HTR-8/SVneo (cell line): ENCODE measurements at places on chromosomes 16 and 17.
A peak's percentile ranks its signal among the peaks of the same experiment; 100 is the strongest.

- no peak for DNase-seq
Measured at GRCh38 chr16:86157616-86158247, 258.8 kb downstream of the IRF8 start.

DNA sequence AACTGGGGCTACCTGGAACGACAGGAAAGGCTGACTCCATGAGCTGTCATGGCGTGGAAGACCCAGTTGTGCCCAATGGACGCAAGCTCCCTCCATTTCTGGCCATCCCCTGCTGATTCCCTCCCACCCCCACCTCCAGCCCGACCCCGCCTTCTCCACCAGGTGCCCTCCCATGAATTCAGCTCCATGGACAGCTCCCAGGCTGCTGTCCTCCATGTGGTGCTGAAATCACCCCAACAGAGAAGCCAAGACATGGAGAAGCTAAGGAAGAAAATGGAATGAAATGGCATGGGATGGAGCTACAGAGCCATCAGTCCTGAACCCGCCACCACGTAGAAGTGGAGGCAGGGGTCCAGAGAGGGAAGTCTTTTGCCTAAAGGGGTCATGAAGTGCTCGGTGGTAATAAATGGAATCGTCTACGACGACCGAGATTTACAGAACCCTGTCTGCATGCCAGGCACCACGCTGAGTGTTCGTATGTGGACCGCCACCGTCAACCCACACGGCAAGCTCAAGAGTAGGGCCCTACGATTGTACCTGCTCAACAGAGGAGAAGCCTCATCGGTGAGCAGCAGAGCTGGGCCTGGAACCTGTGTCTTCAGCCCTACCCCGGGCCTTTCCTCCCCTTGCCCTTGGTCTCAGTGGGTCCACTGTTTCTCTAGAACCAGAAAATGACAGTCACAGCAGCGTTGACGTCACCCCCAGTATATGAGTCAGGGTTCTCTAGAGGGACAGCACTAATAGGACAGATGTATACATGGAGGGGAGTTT, 9.3 kb upstream of the ZC3H18 start:
- no peak for DNase-seq

GRCh38 chr17:8753136-8753975, 5.0 kb downstream of the SPDYE4 start:
- DNase-seq: no peak

- DNase-seq: no peak
Measured at GRCh38 chr17:77280304-77281121, 139.7 kb downstream of the SEC14L1 start.

DNA sequence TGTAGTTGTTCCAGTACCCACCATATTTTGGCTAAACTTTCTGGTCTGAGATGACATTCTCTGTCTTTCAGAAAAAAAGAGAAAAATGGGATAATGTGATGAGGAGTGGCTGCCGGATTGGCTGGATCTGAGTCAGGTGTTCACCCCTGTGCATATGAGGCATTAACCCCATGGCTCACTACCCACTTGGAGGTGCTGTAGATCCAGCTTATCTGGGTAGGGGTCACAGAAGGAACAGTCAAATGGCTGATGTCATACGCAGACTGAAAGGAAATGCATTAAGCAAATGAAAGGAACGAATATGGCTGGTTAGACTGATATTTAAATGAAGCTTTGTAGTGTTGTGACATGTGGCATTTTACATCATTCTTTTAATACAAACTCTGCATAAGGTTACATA, 17.3 kb downstream of the MAP2K6 start:
- no peak for DNase-seq

GRCh38 chr16:3266873-3267537, 10.6 kb upstream of the MEFV start:
- peak; percentile 36 for DNase-seq

GRCh38 chr16:2825906-2826305, 4.2 kb upstream of the ZG16B start:
- no peak for DNase-seq

DNA sequence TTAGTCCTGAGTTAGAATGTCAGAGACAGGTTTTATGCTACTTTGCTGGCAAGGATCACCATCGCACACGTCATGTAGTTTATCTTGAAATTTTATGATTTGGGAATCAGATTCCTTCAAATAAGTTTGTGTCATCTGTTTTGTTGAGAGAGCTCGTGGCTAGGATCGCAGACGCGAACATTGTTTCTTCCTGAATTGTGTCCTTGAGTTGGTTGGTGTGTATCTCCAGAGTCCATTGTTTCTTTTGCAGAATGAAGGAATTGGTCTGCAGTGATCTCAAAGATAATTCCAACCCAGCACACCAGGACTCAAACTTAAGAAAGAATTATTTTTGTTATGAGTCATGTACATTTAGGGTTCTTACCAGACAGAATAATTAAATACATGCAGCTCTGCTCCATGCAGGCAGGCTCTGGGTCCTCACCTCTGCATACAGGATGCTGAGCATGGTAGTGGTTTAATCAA, 51.6 kb downstream of the PRKCA start:
- DNase-seq: no peak

DNA sequence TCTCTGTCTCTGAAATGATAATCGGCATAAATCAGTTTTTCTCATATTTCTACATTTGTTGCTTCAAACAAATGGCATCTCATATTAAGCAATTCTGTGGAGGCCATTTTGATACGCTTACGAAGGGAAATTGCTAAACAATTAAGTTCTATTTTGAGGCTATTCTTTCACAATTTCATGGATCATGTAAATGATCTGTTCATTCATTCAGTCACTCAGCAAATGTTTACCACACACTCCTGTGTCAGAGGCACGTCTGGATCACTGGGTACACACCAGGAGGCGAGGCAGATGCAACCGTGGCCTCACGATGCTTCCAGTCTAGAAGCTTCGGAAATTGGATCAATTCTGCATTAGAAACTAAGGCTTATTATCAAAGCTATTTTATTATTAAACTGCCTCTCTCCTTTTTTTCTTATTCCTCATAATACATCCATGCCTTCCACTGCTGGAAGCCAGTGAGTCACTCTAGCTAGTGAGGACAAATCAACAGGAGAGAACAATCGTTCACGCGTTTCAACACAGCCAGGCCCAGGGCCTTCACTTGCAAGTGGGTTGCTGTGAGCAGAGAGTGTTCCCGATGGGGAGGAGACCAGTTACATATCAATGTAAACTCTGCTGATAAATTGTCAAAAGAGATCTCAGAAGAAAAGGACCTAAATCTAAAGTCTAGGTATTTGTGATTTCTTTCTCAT, 11.3 kb upstream of the SLC39A11 start:
- no peak for DNase-seq

GRCh38 chr17:16940116-16940881, 31.6 kb downstream of the TNFRSF13B start:
- no peak for DNase-seq

GRCh38 chr17:51443646-51444045, 183.3 kb downstream of the UTP18 start:
- no peak for DNase-seq

- no peak for DNase-seq
Measured at GRCh38 chr17:60355663-60356594, 36.0 kb downstream of the USP32 start.

GRCh38 chr16:85157813-85158742, 45.8 kb upstream of the CIBAR2 start:
- no peak for DNase-seq

DNA sequence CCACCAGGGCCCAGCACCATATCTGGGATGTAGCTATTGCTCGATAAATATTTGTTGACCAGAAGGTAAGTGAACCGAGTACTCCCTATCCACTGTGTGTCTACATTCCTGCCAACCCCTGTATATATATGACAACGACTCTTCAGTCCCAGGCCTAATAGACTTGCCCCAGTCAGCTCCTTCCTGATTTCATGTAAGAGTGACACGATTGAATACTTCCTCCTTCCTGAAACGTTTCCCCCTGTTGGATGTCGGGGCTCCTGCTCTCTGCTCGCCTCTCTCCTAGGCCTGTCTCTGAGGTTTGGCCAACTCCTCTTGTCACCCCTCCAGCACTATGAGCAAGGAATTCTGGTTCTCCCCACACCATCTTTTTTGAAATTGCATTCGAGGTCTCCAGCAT, 178.9 kb downstream of the PRKCA start:
- DNase-seq: no peak

DNA sequence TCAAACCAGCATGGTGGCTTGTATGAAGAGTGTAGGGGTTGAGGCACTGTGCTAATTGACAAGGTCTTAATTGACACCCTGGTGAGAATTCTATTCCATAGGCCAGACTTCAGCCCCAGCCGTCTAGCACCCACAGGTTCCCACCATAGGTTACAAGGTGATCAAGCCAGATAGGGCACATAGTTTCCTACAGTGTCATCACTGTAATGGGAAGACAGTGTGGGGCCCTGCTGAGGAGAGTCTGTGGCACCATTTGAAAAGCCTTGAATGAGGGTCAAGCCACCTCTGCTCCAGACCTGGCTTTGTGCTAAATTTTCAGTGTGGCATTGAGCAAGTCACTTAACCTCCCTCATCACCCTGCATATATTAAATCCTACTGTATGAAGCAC, 36.2 kb downstream of the YPEL2 start:
- no peak for DNase-seq

DNA sequence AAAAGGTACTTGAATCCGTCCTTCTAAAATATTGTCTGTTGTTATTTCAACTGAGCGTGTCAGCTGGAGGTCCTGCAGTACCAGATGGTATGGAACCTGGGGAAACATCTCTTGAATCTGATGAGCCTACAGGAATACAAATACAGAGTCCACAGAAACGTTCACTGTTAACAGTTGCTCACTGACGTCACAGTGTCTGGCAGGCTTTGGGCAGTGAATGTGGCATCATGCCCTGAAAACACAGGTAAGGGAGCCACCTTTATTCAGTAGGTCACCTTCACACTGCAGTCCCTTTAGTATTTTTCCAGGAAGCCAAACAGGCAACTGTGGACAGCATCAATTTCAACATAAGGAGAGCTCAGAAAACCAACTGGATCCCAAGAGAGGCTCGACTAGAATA, 56.1 kb downstream of the AMFR start:
- DNase-seq: no peak

GRCh38 chr17:77501751-77502625, 361.2 kb downstream of the SEC14L1 start:
- no peak for DNase-seq

GRCh38 chr17:82495844-82496528, 23.5 kb upstream of the FOXK2 start:
- no peak for DNase-seq

DNA sequence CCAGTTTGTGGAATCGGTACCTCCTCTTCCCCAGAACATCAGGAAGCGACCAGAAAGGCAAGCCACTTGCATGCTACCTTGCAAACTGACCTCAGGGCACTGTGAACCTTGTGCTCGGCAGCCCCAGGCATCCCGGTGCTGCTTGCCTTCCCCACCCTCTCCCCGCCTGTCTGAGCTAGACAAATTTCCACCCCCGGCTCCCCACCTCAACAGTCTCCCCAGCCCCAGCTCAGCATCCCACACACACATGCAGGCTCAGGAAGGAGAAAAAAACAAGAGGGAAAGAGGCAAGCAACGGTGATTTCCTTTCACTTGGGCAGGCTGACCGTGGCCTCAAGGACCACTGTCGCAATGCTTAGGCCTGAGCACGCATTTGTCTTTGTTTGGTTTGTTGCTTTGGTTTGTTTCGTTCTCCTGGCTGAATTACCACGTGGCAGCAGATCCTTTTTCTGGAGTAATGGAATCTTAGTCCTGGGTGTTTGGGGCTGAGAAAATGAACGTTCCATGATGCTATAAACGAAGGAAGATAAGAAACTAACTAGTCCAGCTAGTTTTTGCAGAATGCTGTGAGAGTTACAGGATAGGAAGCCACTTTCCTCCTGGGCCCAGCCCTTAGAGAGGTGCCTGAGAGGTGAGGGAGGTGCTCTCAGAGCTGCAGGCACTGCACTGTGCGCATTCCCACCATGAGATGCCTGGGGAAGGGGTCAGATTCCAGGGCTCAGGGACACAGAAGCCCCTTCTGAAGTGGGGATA, 27.9 kb downstream of the SDK2 start:
- DNase-seq: no peak

DNA sequence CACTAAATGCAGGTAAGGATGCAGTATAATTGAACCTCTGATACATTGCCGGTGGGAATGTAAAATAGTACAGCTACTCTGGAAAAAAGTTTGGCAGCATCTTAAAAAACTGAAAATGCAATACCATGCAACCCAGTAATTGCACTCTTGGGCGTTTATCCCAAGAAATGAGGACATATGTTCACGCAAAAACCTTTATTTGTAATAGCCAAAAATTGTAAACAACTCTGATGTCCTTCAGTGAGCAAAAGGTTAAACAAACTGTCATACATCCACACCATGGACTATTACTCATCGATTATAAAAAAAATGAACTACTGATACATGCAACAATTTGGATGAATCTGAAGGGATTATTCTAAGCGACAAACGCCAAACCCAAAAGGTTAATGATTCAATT, 16.9 kb downstream of the SYNRG start:
- no peak for DNase-seq

DNA sequence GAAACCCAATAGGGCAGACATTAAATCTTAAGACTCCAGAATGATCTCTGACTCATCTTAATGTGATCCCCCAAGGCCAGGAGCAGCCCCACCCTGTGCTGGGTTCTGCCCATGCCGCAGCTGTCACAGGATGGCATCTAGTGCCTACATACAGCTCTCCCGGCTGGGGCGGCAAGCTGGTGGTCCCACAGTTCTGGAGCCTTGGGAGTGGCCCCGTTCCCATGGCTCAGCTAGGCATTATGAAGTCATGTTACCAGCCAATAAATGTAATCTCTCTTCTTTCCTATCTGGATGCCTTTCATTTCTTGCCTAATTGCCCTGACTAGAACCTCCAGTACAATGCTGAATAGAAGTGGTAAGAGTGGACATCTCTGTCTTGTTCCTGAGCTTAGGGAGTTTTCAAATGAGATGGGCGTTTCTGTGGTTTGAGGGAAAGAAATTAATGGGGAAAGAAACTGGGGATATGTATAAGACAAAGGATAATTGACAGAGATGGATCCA, 95.7 kb upstream of the DNAH17 start:
- DNase-seq: no peak

DNA sequence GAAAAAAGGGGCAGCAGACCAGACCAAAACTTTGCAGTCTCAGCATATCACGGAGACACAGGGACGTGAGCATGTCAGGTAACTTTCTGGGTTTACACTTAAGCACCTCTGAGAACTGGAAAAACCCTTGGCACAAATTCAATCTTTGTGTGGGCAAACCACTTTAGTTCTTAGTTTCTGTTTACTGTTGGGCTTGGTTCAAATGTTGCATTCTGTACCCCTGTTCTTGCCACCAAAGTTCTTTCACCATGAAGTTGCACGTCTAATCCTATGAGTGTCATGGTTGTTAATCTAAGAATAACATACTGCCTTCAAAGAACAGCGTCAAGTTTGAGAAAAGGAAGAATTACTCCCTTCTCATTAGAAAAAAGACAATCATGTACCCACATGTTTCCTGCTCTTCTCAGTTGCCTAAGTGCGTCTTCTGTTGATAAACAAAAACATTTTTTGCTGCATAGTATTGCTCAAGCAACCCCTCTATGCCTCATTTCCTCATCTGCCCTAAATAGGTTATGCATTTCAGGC, 11.6 kb downstream of the KRT33A start:
- DNase-seq: no peak
